ENCODE measurements at places on chromosomes 4 and X.
A peak's percentile ranks its signal among the peaks of the same experiment; 100 is the strongest.

DNA sequence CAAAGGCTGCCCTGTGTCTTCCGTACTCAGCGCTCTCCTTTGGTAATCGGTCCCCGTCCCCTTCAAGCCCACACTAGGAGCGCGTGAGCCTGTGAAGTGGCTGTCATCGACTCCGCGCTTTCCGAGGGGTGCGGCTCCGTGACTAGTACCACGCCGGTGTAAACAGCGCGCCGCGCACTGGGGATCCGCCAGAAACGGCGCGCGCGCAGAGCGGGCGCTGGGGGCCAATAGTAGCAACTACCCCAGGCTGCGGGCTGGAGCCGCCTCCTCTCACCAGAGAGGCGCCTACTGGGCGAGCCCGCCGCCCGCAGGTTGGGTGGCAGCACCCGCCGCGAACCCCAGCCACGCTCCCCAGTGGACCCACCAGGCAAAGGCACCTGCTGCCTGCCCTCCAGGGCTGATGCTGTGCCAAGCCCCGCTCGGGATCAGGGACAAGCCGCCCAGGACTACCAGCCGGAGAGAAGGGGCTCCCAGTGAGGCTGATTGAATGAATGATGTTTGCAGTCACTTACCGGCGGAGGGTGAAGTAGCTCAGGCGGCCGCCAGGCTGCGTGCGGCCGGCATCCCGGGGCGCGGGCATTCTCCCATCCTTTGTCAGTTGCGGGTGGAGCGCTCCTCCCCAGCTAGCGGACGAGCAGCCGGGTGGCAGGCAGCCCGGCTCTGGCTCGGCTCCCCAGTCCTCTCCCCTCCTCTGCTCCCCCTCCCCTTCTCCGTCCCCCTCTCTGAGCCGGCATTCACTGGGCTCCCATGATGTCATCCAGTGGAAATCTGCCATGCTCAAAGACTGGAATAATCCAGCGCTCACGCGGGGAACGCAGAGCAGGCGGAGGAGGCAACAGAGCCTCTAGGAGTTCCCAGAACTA, 370.3 kb upstream of the SMIM31 start:
- peak; percentile 52 for DNase-seq

GRCh38 chrX:72141372-72142004, 9.8 kb upstream of the RTL5 start:
- no peak for DNase-seq

DNA sequence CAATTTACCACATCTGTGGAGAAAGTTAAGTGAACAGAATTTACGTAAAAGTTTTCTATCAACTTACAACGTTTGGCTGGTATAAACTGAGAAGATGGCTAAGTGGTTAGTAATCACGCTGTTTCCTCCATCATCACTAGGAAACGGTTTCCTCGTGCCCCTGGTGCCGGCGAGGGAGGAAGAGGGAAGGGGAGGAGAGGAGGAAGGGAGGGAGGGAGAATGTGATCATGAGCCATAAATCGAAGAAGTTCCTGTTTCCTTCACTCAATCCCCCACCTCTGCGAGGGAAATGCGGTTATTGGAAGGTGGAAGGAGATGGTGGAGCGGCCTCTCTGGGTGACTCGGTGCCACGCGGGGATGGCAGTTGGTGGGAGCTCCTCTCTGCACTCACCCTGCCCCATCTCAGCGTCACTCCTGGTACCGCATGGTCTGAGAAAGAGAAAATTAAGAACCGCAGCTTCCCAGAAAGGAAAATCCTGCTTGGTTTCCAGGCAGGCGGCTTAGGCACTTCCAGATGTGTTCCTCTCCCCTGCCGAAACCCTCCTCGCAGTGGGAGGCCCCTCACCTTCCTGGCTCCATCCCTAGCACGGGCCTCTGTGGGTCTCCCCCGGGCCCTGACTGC, 216.8 kb downstream of the AFAP1 start:
- DNase-seq = no peak

DNA sequence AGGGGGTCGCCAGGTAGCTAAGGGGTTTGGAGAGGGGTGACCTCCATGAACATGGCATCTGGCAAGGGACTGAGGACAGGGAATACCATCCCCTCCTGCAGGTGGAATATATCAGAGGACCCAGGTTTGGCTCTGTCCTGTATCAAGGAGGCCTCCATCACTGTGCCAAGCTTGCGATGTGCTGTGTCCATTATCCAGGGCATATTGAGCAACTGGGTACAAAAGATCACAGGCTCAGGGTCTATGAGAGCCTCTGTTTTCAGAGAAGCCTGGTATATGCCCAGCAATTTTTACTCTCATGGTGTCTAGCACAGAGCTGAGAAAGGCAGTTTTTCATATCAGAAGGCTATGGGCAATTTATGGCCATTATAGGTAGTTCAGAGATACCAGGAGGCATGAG, 16.6 kb upstream of the TCEAL5 start:
- no peak for DNase-seq

GRCh38 chr4:64014647-64015046, 394.6 kb downstream of the TECRL start:
- DNase-seq = no peak

DNA sequence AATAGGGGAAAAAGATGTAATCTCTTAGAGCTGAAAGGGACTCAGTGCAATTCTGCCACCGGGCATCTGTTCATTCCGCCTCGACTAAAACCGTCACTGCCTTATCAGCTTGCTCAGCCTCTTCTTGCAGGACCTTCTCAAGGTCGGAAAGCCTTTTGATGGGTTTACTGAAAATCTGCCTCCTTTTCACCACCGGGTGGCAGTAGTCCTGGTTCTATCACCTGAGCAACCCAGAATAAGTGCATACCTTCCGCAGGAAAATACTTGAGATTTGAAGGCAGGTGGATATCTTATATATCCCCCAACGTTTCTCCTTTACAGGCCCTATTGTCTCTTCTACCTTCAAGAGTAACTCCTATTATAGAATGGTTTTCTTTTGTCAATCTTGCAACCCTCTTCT, 103.4 kb upstream of the PAK3 start:
- DNase-seq = no peak

- peak; percentile 4 for DNase-seq
Observed at GRCh38 chrX:42803320-42803719, 25.4 kb upstream of the PPP1R2C start.

- DNase-seq = no peak
Observed at GRCh38 chr4:39812500-39812899, 114.6 kb downstream of the UBE2K start.

GRCh38 chr4:140943486-140944198, 187.5 kb upstream of the TBC1D9 start:
- DNase-seq = no peak

GRCh38 chr4:145736241-145736831, 56.4 kb downstream of the C4orf51 start:
- no peak for DNase-seq

GRCh38 chr4:147355847-147356246, 125.0 kb upstream of the EDNRA start:
- DNase-seq = no peak

DNA sequence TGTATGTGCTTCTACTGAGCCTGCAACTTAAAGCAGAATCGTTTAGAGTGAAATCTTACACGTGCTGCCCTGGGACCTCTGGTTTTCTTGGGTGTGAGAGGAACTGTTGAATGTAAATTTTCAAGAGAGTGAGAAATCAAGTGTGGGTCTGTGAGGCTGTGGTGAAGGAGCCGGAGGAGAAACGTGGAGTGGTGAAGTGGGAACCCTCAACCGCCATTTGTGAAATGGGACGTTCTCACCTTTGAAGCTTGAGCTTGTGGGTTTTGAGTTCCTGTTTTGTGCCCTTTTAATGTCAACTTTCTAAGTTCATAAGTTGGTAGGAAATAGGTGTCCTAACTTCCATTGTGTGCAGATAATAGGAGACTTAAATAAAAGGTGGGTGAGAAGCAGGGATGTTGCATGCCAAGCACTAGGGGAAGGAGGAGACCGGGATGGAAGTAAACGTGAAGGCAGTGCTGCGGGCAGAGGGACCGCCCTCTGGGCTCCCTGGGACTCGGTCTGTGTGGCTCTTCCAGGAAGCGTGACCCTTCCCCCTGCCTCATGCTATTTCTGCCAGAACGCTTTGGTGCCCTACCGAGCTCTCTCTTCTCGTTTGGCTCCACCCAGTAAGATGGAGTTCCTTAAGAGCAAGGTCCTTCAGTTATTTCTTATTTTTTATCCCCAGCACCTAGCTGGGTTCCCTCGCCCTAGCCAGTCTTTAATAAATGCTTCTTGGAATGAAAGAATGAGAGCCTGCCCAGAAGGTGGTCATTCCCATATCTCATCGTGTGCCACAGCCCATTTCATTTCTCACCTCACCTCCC, 56.0 kb downstream of the TMEM131L start:
- no peak for DNase-seq

DNA sequence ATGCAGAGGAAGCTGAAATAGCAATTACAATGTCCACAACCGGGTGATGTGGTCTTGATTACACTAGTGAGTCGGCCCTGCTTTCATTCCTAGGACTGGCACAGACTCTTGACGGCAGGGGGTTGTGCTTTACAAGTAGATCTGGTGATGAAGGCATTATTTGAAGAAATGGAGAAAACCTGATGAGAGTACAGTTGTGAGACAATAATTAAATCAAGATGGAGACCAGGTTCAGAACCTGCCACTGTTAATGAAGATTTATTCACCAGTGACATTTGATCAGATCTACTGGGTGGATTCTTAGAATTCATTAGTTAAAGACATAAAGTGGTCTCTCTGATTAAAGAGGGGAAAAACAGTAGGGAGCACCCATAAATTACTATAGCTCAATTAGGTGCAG, 747.2 kb downstream of the STPG2 start:
- no peak for DNase-seq

DNA sequence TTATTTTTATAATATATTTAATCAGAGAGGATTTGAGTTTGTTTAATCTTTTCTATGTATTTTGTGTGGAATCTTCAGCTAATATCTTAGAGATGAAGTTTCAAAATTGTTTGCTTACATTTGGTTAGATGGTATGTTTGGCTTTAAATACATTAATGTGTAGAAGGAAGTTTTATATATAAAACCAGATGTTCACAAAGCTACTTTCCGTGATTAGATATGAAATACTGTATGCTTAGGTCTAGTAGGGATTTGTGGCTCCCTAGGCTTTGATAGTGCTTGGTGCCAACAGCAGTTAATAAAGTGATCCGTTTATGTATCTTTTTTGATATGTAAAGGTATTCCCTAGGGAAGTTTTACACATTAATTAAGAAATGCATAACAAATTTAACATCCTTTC, 223.0 kb downstream of the ARHGAP10 start:
- no peak for DNase-seq

- DNase-seq = no peak
Observed at GRCh38 chr4:162149644-162150043, 14.2 kb downstream of the FSTL5 start.

DNA sequence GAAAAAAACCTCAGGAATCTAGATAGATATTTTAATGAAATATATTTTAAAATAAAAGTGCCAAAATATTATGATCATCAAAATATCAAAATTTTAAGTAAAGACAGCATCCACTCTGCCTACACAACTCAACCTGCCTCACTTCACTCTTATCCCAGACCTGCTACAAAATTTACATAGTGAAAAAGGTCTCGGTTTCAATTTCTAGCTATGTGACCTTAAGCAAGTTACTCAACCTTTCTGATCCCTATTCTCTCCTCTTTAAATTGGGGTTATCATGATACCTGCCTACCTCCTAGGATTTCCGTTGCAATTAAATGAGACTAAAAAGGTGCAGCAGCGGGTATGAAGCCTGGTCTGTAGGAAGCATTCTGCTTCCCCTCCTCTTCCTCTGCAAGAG, 72.9 kb downstream of the FAM114A1 start:
- DNase-seq = no peak

DNA sequence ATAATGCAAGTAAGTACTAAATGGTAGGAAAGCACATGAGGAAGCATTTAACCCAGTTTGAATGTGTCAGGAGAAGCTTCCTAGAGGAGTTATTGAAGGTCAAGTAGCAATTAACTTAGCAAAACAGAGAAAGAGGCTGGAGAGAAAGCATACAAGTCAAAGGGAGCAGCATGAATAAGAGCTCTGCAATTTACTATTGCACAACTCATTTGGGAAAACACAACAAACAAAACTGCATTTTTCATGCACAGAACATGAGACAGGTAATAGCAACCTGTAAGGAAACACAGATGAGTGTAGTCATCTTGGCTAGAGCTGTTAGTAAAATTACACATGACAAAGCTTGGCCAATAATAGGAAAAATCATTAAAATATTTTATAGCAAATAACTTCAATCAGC, 538.1 kb downstream of the PPP4R3C start:
- DNase-seq = no peak

DNA sequence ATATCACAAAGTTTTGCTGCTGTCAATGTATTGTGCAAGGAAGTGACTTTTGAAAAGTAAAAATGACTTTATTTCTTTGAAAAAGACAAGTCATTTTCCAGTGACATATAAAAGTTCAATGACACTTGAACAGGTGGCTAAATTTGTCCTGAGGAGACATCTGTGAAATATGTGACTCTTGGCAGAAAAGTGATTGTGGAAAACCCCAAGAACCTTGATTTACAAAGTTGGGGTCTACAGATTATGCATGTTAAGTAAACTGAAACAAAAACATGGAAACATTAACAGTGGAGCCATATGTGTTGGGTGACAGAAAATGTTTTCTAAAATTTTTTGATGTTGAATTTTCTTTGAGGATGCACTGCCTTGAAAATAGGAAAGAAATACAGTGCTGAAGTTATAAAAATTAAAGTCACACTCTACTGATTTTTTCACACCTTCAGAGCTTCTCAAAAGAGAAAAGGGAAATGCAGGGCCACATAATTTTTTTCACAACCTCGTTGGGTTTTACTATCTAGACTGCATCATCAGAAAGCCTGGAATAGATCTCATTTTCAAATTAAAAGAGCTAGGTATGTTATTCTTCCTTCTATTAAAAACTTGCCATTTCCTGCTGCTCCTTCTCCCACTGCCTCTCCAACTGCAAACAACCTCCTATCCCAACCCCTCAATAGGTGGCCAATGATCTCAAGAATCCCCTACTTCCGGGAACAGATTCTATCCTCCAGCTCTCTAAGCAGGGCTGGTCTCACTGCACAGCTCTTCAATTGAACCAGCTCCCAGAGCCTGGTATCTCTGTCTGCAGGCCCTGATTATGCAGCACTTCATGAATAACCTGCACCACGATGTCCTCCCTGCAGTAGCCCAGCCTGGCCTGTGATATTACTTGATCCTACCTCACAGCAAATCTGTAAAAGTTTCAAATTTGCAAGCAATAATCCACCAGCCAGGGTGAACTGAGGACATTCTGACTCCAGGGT, 570.8 kb upstream of the CPEB2 start:
- DNase-seq = no peak

- no peak for DNase-seq
Observed at GRCh38 chr4:6221851-6222760, 21.8 kb upstream of the JAKMIP1 start.

GRCh38 chrX:37863728-37864127, 16.4 kb upstream of the DYNLT3 start:
- no peak for DNase-seq

DNA sequence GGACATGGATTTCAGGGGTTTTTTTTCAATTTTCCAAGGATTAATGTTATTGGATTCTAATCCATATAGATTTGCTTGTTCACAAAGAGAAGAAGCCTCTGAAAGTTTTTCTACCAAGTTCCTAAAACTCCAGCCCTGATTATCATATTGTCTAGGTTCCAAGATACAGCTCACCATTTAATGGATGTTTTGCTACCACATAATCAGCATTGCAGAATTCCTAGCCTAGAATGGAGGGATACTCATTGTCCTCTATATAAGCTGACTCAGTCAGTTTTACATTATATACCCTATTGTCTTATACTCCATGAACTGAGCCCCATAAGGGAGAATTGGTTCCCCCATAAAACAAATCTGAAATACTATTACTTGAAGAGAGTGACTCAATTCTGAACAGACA, 664.7 kb upstream of the FAM241A start:
- no peak for DNase-seq

- DNase-seq = no peak
Observed at GRCh38 chrX:3348191-3348590, 1.7 kb upstream of the MXRA5 start.

- DNase-seq = no peak
Observed at GRCh38 chr4:155624478-155624877, 42.2 kb upstream of the GUCY1A1 start.
